A673 (cell line): ENCODE measurements at places on chromosomes 5 and 9. TPM values are rescaled to one million over a fixed set of nuclear protein-coding genes. Genes with fewer than 3 reads are reported as not detected.

The IFNK gene
- not detected in 2 replicates for total RNA-seq

DNA sequence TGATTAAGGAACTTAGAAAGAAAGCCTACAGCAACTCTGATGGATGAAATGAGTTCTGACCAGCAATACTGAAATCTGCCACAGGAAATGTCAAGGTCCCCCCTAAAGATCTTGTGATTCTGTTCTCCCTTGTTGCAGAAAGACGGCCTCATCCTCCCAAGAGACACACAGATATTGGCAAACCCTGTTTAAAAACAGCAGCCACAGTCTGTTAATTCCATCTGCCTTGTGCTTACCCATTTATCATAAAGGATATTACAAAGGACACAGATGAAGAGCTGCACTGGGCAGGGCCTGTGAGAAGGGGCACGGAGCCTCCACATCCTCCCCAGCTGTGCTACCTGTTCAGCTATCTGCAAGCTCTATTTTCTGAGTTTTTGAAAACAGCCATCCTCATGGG, 15.2 kb downstream of the RAPGEF1 start:
- H3K27me3 ChIP-seq, result no peaks in the 10 kb centered on the region
- DNase-seq, result no peak
- peaks cover 25% of the 10 kb centered on the region for H3K4me1 ChIP-seq
- H3K27ac ChIP-seq, result no peak overlapping the region
- no peaks in the 10 kb centered on the region for H3K36me3 ChIP-seq

- no peaks in the 10 kb centered on the region for H3K4me1 ChIP-seq
- DNase-seq, result no peak
- no peaks in the 10 kb centered on the region for H3K36me3 ChIP-seq
- no peak overlapping the region for H3K4me3 ChIP-seq
- no peak overlapping the region for H3K27ac ChIP-seq
Measured at GRCh38 chr5:10527281-10527950, 36.5 kb upstream of the ANKRD33B start.

The ADAMTSL1 gene
- total RNA-seq, result not detected in 2 replicates

The OGN gene
- total RNA-seq, result 0.44 and 0.95 TPM in 2 replicates

GRCh38 chr5:179158556-179158955, 98.4 kb downstream of the ZNF354C start:
- no peak overlapping the region for H3K4me3 ChIP-seq
- H3K4me1 ChIP-seq, result no peaks in the 10 kb centered on the region
- no peak overlapping the region for H3K27ac ChIP-seq
- H3K36me3 ChIP-seq, result no peaks in the 10 kb centered on the region
- DNase-seq, result no peak

GRCh38 chr9:130866474-130866965, 30.1 kb downstream of the QRFP start:
- H3K36me3 ChIP-seq, result peaks cover 47% of the 10 kb centered on the region
- peak; percentile 91 for DNase-seq
- no peaks in the 10 kb centered on the region for H3K27me3 ChIP-seq
- no peak overlapping the region for H3K4me3 ChIP-seq

The PLAA gene
- total RNA-seq, result 35.4 and 36.4 TPM in 2 replicates

GRCh38 chr9:126009047-126009446, 261.9 kb downstream of the PBX3 start:
- H3K27me3 ChIP-seq, result no peaks in the 10 kb centered on the region
- H3K36me3 ChIP-seq, result no peaks in the 10 kb centered on the region
- H3K27ac ChIP-seq, result no peak overlapping the region

- no peaks in the 10 kb centered on the region for H3K4me1 ChIP-seq
- H3K36me3 ChIP-seq, result peaks cover 59% of the 10 kb centered on the region
- no peaks in the 10 kb centered on the region for H3K27me3 ChIP-seq
- H3K4me3 ChIP-seq, result no peak overlapping the region
- no peak for DNase-seq
Measured at GRCh38 chr5:175517824-175518450, 39.6 kb downstream of the SFXN1 start.

The PLPP7 gene
- not detected in 2 replicates for total RNA-seq

GRCh38 chr9:120438836-120439546, 141.0 kb downstream of the CDK5RAP2 start:
- no peak overlapping the region for H3K27ac ChIP-seq
- DNase-seq, result peak; percentile 23
- H3K36me3 ChIP-seq, result peaks cover 63% of the 10 kb centered on the region
- no peak overlapping the region for H3K4me3 ChIP-seq
- H3K4me1 ChIP-seq, result no peaks in the 10 kb centered on the region

The SPATA31D3 gene
- not detected in 2 replicates for total RNA-seq

GRCh38 chr9:96509848-96510247, 59.9 kb downstream of the HABP4 start:
- no peak for DNase-seq
- no peaks in the 10 kb centered on the region for H3K4me1 ChIP-seq
- H3K27me3 ChIP-seq, result no peaks in the 10 kb centered on the region
- H3K36me3 ChIP-seq, result no peaks in the 10 kb centered on the region

The ASB6 gene
- 30.4 and 36.5 TPM in 2 replicates for total RNA-seq

The IL13 gene
- not detected in 2 replicates for total RNA-seq

DNA sequence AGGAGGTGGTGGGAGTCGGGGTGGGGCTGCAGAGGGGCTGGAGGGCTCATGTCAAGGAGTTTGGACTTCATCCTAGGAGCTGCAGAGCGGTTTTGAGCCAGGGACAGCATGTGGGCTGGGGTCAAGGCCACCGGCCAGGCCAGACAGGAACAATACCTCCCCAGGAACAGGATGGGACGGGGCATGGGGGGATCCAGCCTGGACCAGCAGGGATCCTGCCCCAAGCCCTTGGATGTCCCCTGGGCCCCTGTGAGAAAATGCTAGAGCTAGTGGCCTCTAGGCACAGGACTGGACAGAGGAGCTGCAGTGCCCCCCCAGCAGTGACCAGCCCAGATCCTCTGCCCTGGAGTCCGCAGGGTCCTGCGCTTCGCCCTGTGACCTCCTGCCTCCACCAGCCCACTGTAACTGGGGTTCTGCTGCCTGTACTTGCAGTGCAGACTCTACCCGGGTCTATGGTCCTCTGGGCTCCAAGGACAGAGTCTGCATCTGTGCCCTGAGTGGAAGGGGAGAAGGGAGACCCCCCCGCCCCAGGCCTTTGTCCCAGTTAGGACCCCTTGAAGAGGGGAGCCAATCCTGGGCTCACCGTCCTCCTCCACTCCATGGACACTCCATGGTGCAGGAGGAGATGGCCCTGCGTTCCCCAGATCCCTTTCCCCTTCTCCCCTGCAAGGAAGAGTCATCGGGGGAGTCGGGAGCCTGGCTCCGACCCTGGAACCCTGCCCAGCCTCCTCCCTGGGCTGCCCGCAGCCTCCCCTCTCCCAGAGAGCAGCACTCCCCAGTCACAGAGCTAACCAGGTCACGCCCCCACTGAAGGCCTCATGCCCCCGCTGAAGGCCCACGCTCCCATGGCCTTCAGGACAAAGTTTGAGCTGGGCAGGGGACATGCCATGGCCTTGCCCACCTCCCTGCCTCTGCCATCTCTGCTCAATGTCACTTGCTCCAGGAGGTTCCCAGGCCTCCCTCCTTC, 3.0 kb upstream of the MXD3 start:
- no peaks in the 10 kb centered on the region for H3K27me3 ChIP-seq
- H3K36me3 ChIP-seq, result no peaks in the 10 kb centered on the region
- H3K27ac ChIP-seq, result no peak overlapping the region

The TRPM6 gene
- 0.06 TPM in 1 of 2 replicates, not detected in the other for total RNA-seq

DNA sequence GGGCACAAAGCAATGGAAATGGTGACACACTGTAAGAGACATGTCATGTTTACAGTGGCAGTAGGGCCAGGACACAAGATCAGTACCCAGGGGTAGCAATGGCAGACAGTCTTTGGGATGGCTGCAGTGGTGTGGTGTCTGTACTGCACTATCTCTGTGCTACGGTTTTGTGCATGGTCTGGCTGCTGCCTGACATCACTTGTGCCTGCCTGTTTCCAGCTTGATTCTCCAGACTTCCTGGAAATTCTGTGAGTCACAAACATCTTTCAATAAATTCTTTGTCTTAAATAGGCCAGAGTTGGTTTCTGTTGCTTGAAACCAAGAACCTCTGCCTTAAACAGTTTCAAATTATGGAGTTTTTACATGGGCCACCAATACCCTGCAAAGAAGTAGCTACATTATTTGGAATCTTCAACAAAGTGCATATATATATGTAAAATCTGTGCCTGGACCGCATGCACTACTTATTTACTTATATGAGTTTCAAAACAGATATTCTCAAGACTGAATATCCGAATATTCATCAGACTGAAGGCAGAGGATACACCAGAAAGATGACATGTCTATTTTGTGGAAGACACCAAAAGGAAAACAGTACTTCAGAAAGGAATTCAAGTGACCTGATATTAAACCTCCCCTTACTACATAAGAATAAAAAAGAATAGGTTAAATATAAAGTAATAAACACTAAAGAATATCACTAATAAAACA, 188.1 kb downstream of the RFX3 start:
- no peak for DNase-seq
- H3K4me3 ChIP-seq, result no peak overlapping the region

- H3K36me3 ChIP-seq, result no peaks in the 10 kb centered on the region
- no peak overlapping the region for H3K4me3 ChIP-seq
- H3K27me3 ChIP-seq, result no peaks in the 10 kb centered on the region
- H3K4me1 ChIP-seq, result no peaks in the 10 kb centered on the region
- no peak overlapping the region for H3K27ac ChIP-seq
Measured at GRCh38 chr5:56092115-56092514, 97.4 kb upstream of the IL6ST start.

DNA sequence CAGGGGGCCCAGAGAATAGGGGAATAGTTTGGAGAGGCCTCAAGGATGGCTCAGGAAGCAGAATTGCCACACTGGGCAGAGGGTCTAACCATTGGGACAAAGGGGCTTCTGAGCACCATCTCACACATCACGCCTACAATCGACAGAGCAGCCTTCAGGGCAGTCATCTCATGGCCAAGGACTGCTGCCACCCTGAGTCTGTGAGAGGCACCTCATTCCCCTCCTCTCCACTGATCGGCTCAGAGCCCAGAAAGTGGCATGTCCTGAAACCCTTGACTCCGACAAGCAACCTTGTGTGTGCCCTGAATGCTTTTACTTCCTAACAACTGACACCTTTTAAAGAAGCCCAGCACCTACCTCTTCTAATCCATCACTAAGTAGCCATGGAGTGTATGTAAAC, 128.9 kb upstream of the PTPN3 start:
- no peaks in the 10 kb centered on the region for H3K4me1 ChIP-seq
- H3K36me3 ChIP-seq, result no peaks in the 10 kb centered on the region
- DNase-seq, result no peak

- H3K4me3 ChIP-seq, result no peak overlapping the region
- DNase-seq, result no peak
- H3K4me1 ChIP-seq, result no peaks in the 10 kb centered on the region
Measured at GRCh38 chr5:173726846-173727557, 110.6 kb upstream of the BOD1 start.

DNA sequence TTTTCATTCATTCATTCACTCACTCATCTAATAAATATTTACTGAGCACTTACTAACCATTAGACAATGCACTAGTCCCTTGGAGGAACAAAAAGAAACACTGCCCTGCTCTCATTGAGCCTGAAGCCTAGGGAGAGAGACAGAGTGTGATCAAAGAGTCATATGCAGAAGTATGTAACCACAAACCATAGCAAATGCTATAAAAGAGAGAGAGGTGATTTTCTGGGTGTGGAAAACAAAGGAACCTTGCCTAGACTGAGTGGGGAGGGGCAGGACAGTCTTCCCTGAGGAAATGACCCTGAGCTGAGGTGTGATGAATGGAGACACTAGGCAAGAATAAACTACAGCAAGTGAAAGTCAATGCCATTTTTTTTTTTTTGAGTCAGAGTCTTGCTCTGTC, 10.8 kb upstream of the ADRA1B start:
- H3K27ac ChIP-seq, result no peak overlapping the region
- peaks cover 3% of the 10 kb centered on the region for H3K27me3 ChIP-seq
- no peak for DNase-seq
- H3K4me1 ChIP-seq, result no peaks in the 10 kb centered on the region

The SEMA5A gene
- 0.17 and 0.20 TPM in 2 replicates for total RNA-seq

The DOK3 gene
- 13.1 and 15.0 TPM in 2 replicates for total RNA-seq

- peaks cover 3% of the 10 kb centered on the region for H3K36me3 ChIP-seq
- H3K27ac ChIP-seq, result no peak overlapping the region
- H3K4me1 ChIP-seq, result no peaks in the 10 kb centered on the region
- DNase-seq, result no peak
- H3K27me3 ChIP-seq, result no peaks in the 10 kb centered on the region
Measured at GRCh38 chr5:14425559-14425958, 156.0 kb upstream of the OTULINL start.

GRCh38 chr5:147140558-147140957, 94.3 kb upstream of the STK32A start:
- H3K4me3 ChIP-seq, result no peak overlapping the region
- no peak overlapping the region for H3K27ac ChIP-seq
- no peak for DNase-seq
- no peaks in the 10 kb centered on the region for H3K27me3 ChIP-seq
- no peaks in the 10 kb centered on the region for H3K36me3 ChIP-seq

- no peak overlapping the region for H3K27ac ChIP-seq
- H3K27me3 ChIP-seq, result no peaks in the 10 kb centered on the region
- no peak for DNase-seq
- no peak overlapping the region for H3K4me3 ChIP-seq
- H3K4me1 ChIP-seq, result no peaks in the 10 kb centered on the region
- no peaks in the 10 kb centered on the region for H3K36me3 ChIP-seq
Measured at GRCh38 chr5:17046320-17046719, 110.2 kb upstream of the MYO10 start.

The MAPKAP1 gene
- total RNA-seq, result 98.7 and 103 TPM in 2 replicates
